ENCODE measurements at places on chromosomes 1 and 21.

DNA sequence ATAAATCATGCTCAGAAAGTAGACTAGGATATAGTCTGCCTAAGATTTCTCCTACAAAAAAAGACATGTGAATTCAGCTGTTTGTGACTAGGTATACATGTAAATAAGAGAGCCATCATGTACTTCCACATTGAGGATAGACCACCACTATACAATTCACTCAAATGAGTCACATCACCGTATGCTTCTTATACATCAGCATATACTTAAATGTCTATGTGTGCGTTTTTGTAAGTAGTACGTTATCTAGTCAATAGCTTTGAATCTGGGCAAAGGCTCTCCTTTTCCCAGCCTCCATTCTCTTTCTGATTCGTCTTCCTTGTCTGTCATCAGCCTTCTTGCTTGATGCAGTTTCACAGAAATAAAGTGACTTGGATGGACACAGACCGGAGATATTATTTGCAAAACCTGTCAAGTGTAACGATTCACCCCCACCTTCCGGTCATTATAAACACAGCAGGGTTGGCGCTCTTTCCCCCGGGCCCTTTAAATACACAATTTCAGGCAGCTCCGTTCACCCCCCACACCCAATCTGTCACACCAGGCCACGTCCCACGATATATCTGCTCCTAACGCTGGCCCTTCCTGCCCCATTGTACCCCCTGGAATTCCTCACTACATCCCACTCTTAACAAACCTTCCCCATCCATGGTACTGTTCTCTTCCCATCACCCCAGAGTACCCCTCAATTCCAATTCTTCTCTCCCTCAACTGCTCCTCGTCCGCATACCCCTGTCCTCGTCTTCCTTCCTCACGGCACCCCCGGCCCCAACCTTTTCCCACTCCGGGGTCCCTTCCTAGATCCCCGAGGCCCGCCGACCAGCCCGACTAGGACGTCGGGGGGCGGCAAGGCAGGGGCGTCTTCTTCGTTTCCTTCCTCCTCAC lies 636 bp downstream of the VAMP4 start:
- DNase-seq, result no peak

DNA sequence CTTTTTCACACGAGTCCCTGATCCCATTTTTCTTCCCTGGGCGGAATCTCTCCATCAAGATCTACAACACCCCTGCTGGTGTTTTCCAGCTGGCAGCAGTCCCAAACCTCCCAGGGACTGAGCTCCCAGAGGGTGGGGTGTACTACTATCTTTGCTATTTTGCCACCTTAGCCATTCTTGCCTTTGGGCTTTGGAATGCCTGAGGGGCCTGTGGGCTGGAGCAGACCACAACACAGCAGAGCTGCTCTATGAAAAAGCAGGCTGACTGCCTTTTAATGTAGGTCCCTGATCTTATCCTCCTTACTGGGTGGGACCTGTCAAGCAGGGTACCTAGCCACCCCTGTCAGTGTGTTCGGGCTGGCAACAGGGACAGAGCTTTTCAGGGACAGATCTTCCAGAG lies 91.9 kb downstream of the KCNT2 start:
- DNase-seq, result no peak

DNA sequence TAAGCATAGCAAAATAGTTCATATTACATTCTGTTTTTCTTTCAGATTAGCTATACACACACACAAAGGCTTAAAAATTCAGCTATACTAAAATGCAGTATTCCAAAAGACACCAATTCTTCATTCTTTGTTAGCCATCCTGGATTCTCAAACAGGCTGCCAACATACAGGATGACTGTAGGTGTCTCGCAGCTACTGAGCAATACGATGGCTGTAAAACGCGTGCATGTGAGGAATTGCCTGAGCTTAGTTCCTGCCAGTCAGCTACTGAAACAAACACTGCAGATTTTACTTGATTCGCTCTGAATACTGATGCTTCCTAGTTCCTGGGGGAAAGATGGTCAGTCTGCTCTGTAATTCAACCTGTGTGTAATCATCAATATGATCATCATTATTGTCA lies 24.7 kb upstream of the HMGN1 start:
- DNase-seq, result peak; percentile 3

- no peak for DNase-seq
Measured at GRCh38 chr1:51551081-51551480, 32.0 kb upstream of the EPS15 start.

DNA sequence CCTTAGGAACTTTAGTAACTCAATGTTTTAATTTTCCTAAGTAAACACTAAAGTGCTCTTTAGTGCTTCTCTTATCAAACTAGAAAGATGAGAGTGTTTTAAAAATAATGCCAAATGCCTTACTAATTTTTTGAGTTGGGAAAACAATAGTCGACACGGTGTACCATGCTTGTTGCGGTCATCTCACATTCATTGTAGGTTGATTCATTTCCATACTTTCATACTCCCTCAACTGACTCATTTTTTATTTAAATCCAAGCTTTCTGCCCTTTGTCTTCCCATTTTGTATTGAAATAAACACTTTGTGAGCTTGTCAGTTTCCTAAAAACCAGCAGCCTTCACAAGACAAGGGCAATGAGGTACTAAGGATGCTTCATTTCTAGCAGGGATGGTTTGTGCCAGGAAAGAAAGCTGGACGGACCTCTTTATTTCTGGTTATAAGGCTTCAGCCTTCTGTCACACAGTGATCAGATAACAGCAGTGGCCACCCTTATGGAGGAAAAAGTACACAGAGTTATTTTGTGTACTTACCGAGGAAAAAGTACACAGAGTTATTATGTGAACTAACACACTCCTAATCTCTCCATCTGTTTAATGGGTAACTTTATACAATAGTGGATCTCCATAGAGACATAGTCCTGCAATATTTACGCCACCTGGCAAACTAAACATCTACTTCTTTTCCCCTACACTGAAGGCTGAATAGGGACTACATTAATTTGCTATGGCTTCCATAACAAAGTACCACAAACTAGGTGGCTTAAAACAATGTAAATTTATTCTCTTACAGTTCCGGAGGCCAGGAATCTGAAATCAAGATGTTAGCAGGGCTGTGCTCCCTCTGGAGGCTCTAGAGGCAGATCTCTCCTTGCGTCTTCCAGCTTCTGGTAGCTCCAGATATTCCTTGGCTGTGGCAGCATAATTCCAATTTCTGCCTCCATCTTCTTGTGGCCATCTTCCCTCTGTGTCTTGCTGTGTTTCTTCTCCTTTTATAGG lies 13.0 kb upstream of the CCDC190 start:
- DNase-seq, result no peak

GRCh38 chr1:84846387-84846786 lies 46.6 kb downstream of the LPAR3 start:
- no peak for DNase-seq

GRCh38 chr21:40575976-40576375 lies 271.0 kb downstream of the DSCAM start:
- no peak for DNase-seq

DNA sequence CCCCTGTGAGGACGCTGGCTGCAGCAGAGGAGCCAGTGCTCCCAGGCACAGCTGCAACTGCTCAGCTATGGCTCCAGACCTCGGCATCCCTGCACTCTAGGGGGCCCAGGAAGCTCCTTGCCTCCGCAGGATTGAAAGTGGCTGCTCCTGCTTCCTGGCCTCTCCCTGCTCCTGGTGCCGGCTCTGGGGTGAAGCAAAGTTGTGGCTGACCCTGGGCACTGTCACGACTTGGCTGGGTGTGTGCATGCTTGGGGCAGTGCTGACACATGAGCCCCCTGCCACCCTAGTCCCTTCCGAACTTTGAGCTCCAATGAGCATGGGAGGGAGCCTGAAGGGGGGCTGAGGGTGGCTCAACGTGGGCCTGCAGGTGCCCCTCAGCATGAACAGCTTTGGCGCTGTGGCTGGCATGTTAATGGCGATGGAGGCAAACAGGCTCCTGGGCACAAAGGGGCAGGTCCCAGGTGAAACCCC lies 1512.2 kb downstream of the KCNT2 start:
- DNase-seq, result no peak

DNA sequence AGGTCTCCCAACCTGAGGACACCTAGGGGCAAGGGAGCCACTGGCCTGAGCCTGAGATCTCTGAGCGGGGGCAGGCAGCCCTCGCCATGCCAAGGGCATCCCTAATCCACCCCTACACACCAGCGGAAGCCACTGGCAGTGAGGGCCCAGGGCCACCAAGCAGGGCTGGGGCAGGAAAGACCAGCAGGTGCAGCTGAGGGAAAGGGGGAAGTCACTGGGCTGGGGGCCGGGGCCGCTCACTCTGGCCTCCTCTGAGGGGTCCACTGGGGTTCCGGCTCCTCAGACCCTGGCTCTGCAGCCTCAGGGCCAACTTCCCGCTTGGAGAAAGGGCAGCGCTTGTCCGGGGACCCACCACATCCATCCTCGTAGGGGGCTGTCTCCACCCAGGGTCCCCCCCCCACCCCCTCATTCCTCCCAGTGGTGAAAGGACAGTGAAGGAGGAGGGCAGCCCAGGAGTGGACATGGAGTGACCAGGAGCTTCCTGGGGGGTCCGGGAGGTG lies 42.5 kb upstream of the ACTRT2 start:
- DNase-seq, result no peak

- DNase-seq, result no peak
Measured at GRCh38 chr1:925561-926421, 2.1 kb downstream of the SAMD11 start.

GRCh38 chr1:172991674-172992400 lies 58.9 kb downstream of the TNFSF18 start:
- no peak for DNase-seq

- no peak for DNase-seq
Measured at GRCh38 chr1:23483321-23484252, at the start of gene ASAP3. ASAP3 (minus strand) TSS chr1:23484179; CDS start chr1:23484133, 46 bp downstream.

- DNase-seq, result no peak
Measured at GRCh38 chr1:48222501-48223242, at the start of gene SLC5A9. SLC5A9 (plus strand) TSS chr1:48222716; CDS start chr1:48222737, 21 bp downstream.
